Activated CD8-positive, alpha-beta T cell treated with anti-CD3 and anti-CD28 coated beads for 36 hours (primary cell): ENCODE measurements at places on chromosomes 12 and 14. TPM values are rescaled to one million over a fixed set of nuclear protein-coding genes. Genes with fewer than 3 reads are reported as not detected.

Gene TMEM132D
- total RNA-seq: not detected

Gene GLT8D2
- total RNA-seq: not detected

Gene PPFIBP1
- total RNA-seq: 8.8 TPM

GRCh38 chr14:51929166-51929565 is 60.2 kb upstream of the RTRAF start:
- DNase-seq: no peak

- DNase-seq: peak; percentile 90
These were observed at the start of gene CCND2 for GRCh38 chr12:4273652-4274395. Gene CCND2 (plus strand): TSS chr12:4273762. CDS start chr12:4274041, 279 bp downstream.

GRCh38 chr12:1995205-1995896 is 8.9 kb downstream of the DCP1B start:
- DNase-seq: no peak
